ENCODE measurements at places on chromosomes 3 and 15.

GRCh38 chr15:84929795-84930603 is 45.5 kb downstream of the SLC28A1 start:
- no peak for DNase-seq

DNA sequence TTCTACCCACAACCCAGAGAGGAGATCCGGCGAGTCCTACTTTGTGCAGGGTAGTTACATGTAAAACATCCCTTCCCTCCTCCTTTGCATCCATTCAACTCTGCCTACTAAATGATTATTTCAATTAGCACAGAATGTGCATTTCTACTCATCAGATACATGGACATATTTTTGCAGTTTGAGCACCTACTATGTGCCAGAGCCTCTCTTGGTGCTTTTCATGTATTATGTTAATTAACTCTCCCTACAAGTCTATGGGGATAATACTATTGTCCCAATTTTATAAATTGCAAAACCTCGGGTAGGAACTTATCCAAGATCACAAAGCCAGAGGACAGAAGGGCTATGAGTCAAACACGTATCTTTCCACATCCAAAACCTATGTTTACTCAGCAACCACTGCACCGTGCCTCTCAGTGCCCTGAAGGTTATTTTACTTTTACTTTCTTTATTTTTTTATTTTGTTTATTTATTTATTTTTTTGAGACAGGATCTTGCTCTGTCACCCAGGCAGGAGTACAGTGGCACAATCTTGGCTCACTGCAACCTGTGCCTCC is 432.8 kb downstream of the MAGI1 start:
- DNase-seq, result no peak

DNA sequence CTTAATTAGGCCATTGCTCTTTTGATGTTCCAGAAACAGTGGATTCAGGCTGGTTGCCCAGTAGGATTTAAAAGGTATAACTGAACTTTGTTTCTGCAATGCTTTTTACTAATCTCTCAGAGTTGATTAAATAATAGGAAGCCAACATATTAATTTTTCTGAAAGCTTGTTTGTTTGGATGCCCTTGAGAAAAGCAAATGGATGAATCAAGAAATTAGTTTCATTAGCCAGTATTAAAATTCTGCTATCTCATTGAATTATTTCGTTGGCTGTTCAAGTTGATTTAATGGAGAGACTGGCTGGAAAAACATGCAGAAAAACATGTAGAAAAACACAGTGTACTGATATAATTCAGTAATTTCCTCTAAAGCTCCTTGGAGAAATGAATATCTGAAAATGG is 178.9 kb upstream of the THRB start:
- DNase-seq, result no peak

- DNase-seq, result no peak
Observed at GRCh38 chr15:66057089-66057488, 187.8 kb downstream of the RAB11A start.

- DNase-seq, result no peak
Observed at GRCh38 chr3:62415312-62415801, 42.0 kb upstream of the FEZF2 start.

- DNase-seq, result no peak
Observed at GRCh38 chr3:140443806-140444205, 234.1 kb upstream of the TRIM42 start.

DNA sequence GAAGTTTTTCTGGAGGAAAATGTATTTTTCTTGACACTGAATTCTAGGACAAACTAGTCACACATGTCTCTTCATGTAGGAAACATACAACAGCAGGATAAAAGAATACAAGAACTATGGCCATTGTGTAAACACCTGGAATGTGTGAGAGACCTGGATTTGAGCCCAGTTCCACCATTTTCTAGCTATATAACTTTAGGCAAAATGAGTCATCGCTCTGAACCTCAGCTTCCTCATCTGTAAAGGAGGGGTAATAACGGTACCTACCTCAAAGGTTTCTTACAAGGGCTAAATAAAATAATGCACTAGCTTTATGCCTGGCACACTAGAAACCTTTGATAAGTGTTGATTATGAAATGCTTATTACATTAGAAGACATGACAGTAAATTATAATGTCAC is 57.8 kb downstream of the RIOX2 start:
- DNase-seq, result no peak

- no peak for DNase-seq
Observed at GRCh38 chr3:185914911-185915629, 22.7 kb downstream of the TRA2B start.

- no peak for DNase-seq
Observed at GRCh38 chr15:70303981-70304380, 206.3 kb upstream of the TLE3 start.

Data from NCI-H446 (cell line).